ENCODE measurements at places on chromosomes 5 and 9. TPM values are rescaled to one million over a fixed set of nuclear protein-coding genes. Genes with fewer than 3 reads are reported as not detected.

GRCh38 chr5:56561-57290 lies 35.2 kb upstream of the PLEKHG4B start:
- DNase-seq = peak; percentile 72

DNA sequence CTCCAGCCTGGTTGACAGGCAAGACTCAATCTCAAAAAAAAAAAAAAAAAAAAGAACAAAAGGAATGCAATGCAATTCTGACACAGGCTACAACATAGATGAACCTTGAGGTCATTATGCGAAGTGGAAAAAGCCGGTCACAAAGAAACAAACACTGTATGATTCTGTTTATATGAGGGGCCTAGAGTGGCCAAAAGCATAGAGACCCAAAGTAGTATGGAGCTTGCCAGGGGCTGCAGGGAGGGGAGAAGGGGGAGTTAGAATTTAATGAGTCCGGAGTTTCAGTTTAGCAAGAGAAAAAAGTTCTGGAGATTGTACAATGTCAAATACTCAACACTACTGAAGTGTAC lies 33.2 kb upstream of the ASS1 start:
- no peak for DNase-seq

DNA sequence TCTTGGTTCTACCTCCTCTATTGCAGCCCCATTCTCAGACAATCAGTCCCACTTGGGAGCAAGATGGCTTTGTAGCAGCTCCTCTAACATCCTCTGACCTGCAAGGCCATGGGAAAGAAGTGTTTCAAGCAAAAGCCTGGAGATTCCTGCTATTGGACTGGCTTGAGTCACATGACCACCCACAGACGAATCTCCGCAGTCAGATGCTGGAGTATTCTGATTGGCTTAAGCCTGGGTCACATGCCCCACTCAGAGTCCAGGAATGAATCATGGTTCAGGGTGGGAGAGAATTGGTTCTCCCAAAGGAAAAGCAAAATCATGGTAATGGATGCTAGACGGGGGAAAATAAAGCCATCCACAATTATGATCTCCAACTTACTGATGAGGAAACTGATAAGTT lies 22.6 kb upstream of the LMX1B start:
- DNase-seq = no peak

The PCDH1 gene
- total RNA-seq = 105 TPM

DNA sequence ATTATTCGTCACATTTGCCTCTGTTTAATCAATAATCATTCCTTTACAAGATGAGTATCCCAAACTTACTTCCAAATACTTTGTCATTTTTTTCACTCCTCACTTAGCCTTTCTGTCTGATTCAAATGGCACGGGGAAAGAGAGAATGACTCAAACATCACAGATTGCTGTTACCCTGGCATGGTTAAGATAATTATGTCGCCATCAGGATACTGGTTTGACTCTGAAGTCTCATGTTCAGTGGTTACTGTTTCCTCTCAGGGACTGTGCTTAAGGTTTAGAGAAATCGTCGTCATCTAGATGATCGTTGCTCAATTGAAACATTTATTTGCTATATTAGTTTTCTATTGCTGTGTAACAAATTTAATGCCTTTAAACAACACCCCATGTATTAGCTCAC lies 45.2 kb upstream of the RAD23B start:
- DNase-seq = no peak

- DNase-seq = no peak
Measured at GRCh38 chr5:118511846-118512245, 476.5 kb downstream of the DTWD2 start.

GRCh38 chr5:132474881-132475496 lies 15.6 kb downstream of the IRF1 start:
- DNase-seq = no peak

DNA sequence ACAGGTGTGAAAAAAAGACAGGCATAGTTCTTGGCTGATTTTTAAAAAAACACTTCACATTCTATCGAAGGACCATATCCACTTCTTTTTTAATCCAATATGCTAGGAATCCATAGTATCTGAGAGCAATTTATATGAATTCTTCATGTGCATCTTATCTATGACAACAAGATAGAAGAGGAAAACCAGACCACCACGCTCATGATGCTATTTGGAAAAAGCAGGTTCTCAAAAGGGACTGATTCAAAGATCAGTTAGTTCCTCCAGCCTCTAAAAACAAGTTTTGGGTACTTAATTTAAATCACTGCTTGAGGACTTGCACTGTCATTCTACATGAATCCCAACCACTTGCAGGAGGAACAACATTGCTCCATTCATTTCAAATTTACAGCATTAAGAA lies 6.3 kb downstream of the MEF2C start:
- no peak for DNase-seq

The CXCL14 gene
- total RNA-seq = 0.64 TPM

- peak; percentile 50 for DNase-seq
Measured at GRCh38 chr5:149636861-149637246, 55.6 kb downstream of the ARHGEF37 start.

DNA sequence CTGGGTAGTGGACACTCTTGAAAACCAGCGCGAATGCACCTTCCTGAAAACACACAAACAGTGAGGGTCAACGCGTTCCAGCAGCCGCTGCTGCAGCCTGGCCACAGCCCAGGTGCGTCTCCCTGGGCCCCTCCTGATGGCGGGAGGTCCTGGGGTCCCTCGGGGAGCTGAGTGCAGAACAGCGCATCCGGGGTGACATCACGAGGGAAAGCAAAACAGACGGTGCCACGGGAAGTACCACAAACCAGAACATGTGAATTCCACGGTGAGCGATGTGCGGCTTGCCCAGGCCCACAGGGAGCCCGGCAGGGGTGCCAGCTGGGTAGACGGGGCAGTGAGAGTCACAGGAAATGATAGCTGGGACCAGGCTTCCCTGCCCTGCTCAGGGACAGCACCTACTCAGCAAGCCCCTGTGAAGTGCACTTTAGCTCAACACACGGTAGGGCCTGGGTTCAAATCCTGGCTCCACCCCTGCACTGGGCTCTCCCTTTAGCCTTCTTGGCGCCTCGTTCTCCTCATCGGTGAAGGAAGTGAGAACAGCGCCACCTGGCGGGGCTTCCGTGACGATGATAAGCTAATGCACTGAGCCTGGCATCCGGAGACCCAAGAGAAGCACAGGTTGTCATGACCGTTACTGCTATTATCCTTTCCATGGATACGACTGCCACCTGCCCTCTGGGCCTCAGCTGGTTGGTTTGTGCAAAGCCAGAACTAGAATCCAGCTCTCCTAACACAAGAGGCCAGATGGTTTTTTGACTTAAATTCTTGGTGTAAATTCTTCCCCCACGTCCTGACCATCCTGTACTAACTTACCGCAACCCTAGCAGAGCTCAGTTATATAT lies 24.6 kb downstream of the GFPT2 start:
- DNase-seq = peak; percentile 91

GRCh38 chr5:20617841-20618240 lies 629.8 kb upstream of the CDH18 start:
- no peak for DNase-seq

DNA sequence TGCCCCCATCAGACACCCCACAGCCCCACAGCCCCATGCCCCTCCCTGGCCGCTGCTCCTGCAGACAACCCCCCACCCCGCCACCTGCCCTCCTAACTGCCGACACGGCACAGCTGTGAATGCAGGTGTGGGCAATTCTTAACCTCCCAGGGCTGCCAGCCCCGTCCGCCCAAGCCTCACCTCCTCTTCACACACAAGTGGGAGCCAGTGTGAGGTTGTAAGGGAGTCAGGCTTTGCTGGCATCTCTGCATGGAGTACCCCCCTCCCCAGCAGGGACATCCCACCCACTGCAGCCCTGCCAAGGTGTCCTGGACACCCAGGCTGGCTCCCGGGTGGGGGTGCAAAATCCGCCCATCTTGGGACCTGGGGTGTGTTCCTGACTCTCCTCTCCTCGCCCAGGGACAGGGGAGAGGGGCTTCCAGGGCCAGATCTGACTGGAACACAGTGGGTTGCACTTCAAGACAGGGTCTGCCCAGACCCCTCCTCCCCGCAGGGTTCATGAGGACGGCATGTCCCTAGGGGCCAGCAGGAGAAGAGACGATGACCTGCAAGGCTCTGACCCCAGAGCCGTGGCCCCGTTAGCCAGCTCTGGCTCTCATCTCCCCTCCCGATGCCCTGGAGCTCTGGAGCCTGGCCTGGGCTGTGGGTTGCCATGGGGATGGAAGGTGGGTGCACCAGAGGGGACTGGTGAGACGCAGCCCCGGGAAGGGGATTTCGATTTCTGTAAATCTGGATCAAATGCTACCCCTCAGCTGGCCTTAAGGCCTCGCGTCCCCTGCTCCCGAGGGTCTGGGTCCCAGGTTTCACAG lies 34.4 kb downstream of the SARDH start:
- peak; percentile 10 for DNase-seq

DNA sequence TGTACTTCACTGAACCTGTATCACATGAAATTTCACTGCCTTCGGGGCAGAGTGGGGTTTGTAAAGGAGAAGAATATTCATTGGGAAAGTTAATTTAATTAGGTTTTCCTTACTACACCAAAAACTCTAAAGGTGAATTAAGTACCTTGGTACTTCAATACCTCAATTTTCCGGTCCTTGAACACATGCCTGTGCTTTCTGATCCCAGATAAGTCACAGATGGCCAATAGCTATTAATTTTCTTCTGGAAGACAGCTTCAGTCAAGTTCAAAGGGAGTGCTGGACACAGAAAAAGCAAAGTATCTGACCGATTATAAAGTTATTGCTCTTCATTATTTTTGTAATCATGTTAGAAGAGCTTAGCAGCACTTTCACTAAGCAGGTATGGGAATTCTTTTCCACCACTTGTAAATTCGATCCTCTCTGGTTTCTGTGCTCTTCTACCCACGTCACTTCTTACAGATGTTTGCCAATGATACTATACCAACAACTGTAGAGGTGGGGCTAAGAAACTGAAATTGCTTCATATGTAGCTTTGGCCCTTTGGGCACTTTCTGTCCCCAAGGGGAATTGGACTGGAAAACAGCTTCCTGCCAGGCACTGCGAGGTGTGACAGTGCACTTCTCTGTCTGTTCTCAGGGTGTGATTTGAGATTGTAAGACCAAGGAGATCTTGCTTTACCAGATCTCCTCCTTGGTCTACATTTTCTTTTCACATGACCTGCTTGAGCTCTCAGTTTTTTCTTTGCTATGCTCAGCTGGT lies 164.0 kb downstream of the CCDC192 start:
- DNase-seq = no peak

DNA sequence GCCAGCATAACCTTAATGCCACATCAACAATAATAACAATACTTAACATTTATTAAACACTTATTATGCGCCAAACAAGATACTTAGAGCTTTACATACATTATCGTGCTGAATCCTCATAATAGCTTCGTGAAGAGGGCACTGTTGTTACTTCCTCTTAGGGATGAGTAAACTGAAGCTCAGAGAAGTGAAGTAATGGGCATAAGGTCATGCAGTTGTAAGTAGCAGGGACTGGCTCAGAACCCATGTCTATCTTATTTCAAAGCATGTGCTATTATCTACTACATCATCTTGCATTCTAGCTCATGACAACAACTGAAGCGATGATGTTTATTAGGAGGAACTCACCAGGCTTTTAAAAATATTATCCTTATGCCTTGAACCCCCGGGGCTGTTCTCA lies 34.9 kb upstream of the PPP3R2 start:
- DNase-seq = no peak

DNA sequence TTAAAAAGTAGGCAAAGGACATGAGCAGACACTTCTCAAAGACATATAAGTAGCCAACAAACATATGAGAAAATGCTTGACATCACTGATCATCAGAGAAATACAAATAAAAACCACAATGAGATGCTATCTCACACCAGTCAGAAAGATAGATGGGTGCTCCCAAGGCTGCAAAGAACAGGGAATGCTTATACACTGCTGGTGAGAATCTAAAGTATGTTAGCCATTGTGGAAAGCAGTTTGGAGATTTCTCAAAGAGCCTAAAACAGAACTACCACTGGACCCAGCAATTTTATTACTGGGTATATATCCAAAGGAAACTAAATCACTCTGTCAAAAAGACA lies 154.2 kb downstream of the NDUFS4 start:
- no peak for DNase-seq

GRCh38 chr5:14659821-14660607 lies 4.5 kb upstream of the OTULIN start:
- no peak for DNase-seq

DNA sequence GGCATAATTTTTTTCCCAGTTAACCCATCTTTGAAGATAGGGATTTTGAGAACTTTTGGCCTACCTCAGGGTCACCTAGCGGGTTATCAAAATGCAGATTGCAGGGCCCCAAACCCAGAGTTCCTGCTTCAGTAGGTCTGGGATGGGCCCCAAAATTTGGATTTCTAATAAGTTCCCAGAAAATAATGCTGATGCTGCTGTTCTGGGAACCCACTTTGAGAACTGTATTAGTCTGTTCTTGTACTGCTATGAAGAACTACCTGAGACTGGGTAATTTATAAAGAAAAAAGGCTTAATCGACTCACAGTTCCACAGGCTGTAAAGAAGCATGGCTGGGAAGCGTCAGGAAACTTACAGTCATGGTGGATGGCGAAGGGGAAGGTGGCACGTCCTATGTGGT lies 182.2 kb upstream of the DMRT1 start:
- no peak for DNase-seq

GRCh38 chr9:134205672-134206310 lies 41.4 kb upstream of the RNU6ATAC start:
- no peak for DNase-seq

The PCDHA11 gene
- 5.8 TPM for total RNA-seq

- no peak for DNase-seq
Measured at GRCh38 chr5:121969660-121970295, 8.0 kb downstream of the SRFBP1 start.

The GDF9 gene
- 0.42 TPM for total RNA-seq

DNA sequence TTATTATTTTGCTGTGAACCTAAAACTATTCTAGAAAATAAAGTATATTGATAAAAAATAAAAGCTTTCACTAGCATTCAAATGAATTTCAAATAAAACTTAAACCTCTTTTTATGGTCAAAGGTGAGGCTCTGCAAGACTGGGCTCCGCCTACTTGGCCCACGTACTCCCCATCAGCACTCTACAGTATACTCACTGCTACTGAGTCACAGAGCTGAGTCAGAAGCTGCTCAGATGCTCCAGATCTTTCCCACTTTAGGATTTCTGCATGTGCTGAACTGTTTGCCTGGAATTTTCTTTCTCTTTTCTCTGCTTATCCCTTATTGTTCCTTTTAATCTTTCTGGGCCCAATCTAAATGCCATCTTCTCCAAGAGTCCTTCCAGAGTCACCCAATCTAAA lies 331.9 kb upstream of the CCNG1 start:
- DNase-seq = no peak

GRCh38 chr5:142115937-142116614 lies 7.5 kb downstream of the NDFIP1 start:
- DNase-seq = no peak

The SPATA31C1 gene
- total RNA-seq = not detected

GRCh38 chr9:92438900-92439526 lies 14.7 kb upstream of the OMD start:
- DNase-seq = no peak

The BTNL8 gene
- total RNA-seq = 0.96 TPM

All from WTC11 (cell line).